ENCODE measurements at places on chromosomes 2 and 18. TPM values are rescaled to one million over a fixed set of nuclear protein-coding genes. Genes with fewer than 3 reads are reported as not detected.

DNA sequence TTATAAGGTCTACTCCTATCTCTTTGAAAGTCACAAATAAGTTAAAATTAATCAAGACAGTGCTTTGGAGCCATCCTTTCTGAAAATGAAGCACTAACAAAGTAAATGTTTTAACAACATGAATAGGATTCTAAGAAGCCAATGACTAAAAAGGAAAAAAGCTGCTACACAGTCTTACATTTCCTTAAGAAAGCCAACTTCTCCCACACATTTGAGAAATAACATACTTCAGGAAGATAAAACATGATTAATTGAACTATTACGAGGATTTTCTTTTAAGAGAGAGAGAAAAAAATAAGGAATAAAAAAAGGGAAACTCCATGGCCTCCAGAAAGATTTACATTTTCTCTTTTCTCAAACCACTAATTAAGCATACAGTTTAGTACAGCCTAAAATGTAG is 113.1 kb downstream of the GCA start:
- no peaks in the 10 kb centered on the region for H3K36me3 ChIP-seq
- H3K4me3 ChIP-seq: no peak overlapping the region
- no peaks in the 10 kb centered on the region for H3K27me3 ChIP-seq

- H3K27me3 ChIP-seq: no peaks in the 10 kb centered on the region
- no peak overlapping the region for H3K4me3 ChIP-seq
- DNase-seq: no peak
Observed at GRCh38 chr2:121043827-121044222, 241.2 kb downstream of the TFCP2L1 start.

GRCh38 chr2:42910645-42911405 is 118.4 kb upstream of the HAAO start:
- H3K36me3 ChIP-seq: no peaks in the 10 kb centered on the region
- H3K27ac ChIP-seq: no peak overlapping the region
- no peak overlapping the region for H3K4me3 ChIP-seq
- peaks cover 2% of the 10 kb centered on the region for H3K27me3 ChIP-seq
- H3K4me1 ChIP-seq: peaks cover 3% of the 10 kb centered on the region

DNA sequence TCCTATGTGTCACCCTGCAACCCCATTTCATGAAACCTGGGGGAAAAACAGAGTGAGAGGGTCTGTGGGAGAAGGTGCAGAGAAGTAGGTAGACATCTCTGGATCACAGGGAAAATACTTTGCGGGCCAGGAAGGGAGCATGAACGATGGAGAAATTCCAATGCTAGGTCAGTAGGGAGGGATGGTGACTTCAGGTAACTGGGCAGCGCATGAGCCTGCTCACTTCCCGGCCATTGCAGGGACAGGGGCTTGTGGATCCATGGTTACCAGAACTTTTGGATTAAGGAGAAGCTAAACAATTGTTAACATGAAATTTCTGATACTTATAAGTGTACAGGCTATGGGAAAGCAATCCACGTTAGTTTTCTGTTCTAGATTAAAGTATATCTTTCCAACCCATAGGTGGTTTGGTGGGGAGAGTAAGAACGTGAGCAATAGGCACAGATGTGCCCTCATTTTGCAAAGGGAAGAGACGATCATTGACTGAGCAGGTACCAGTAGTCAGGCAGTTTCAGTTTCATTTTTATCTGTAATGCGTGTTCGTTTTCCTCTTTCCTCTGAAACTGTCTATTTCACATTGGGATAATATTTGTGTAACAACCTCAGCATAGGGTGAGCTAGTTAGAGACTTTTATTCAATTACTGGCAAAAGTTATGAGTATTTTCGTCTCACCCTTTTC is 65.0 kb downstream of the NYAP2 start:
- peaks cover 20% of the 10 kb centered on the region for H3K4me1 ChIP-seq
- H3K36me3 ChIP-seq: no peaks in the 10 kb centered on the region
- H3K27ac ChIP-seq: peak overlapping the region; percentile 84
- DNase-seq: peak; percentile 33

Gene CABYR
- total RNA-seq: 1.3 TPM

DNA sequence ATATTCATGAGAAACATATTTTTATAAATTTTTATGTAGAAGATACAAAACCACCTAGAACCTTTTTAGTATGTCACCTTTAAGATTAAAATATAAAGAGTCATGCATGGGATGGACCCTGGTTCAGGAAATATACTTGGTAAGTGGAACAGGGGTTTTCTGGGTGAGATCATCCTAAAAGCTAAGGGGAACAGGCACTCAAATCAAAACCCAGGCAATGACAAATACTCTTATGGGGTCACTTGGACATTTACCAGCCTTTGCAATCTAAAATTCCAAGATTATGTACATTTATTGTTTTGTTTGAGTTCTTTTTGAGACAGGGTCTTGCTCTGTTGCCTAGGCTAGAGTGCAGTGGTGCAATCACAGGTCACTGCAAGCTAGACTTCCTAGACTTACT is 65.8 kb downstream of the SGPP2 start:
- no peaks in the 10 kb centered on the region for H3K36me3 ChIP-seq
- no peaks in the 10 kb centered on the region for H3K27me3 ChIP-seq

- H3K4me1 ChIP-seq: no peaks in the 10 kb centered on the region
- no peak for DNase-seq
- peaks cover 6% of the 10 kb centered on the region for H3K27me3 ChIP-seq
- no peak overlapping the region for H3K4me3 ChIP-seq
- H3K36me3 ChIP-seq: no peaks in the 10 kb centered on the region
- H3K27ac ChIP-seq: no peak overlapping the region
Observed at GRCh38 chr18:63606526-63606925, 19.4 kb downstream of the SERPINB13 start.

- H3K36me3 ChIP-seq: no peaks in the 10 kb centered on the region
- H3K27me3 ChIP-seq: peaks cover 11% of the 10 kb centered on the region
- no peak for DNase-seq
- no peaks in the 10 kb centered on the region for H3K4me1 ChIP-seq
- no peak overlapping the region for H3K4me3 ChIP-seq
Observed at GRCh38 chr2:205752296-205752820, 70.1 kb downstream of the NRP2 start.

DNA sequence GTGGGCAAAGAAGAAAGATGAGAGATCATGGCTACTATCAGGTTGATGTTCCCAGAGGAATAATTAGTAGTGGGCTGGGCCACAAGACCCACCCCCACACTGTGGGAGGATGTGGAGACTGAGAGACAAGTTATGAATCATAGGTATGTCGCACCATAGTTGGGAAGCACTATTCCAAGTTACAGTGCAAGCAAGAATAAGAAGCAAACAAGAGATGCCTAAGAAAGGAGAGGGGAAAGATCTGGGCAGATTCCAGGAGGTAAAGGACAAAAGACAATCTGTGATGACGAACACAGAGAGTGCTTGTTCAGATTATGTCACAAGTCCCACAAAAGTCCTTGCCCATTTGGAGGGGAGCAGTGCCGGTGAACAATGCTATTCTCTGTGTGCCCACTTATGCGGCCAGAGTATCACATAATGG is 56.6 kb downstream of the FAM228A start:
- no peaks in the 10 kb centered on the region for H3K27me3 ChIP-seq
- no peak for DNase-seq
- H3K36me3 ChIP-seq: peaks cover 5% of the 10 kb centered on the region
- no peak overlapping the region for H3K27ac ChIP-seq
- no peaks in the 10 kb centered on the region for H3K4me1 ChIP-seq
- H3K4me3 ChIP-seq: no peak overlapping the region

DNA sequence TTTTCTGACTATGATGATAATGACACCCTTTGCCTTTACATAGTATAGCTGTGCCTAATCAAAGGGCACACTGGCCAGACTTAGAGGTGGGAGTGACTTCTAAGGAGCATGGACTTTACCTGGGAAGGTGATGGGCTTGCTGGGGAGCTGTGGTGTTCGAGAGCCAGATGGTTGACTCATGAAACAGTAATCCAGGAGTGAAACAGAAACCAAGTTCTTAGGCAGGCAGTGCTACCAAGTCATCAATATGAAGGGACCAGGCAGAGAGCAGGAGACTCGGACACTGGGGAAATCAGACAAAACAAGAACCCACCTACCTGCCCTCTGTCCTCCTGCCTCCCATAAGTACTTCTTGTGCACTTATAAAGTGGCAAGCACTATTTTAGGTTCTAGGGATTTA is 430.4 kb downstream of the DLGAP1 start:
- H3K4me3 ChIP-seq: no peak overlapping the region
- no peaks in the 10 kb centered on the region for H3K4me1 ChIP-seq
- no peak overlapping the region for H3K27ac ChIP-seq
- H3K27me3 ChIP-seq: no peaks in the 10 kb centered on the region
- no peaks in the 10 kb centered on the region for H3K36me3 ChIP-seq

Gene GCG
- total RNA-seq: not detected

- peak overlapping the region; percentile 62 for H3K27ac ChIP-seq
- peak; percentile 44 for DNase-seq
- H3K4me3 ChIP-seq: no peak overlapping the region
- H3K4me1 ChIP-seq: peaks cover 18% of the 10 kb centered on the region
- no peaks in the 10 kb centered on the region for H3K27me3 ChIP-seq
Observed at GRCh38 chr18:79574938-79575525, 104.6 kb upstream of the CTDP1 start.

- no peak overlapping the region for H3K27ac ChIP-seq
- H3K4me1 ChIP-seq: no peaks in the 10 kb centered on the region
- no peaks in the 10 kb centered on the region for H3K27me3 ChIP-seq
- no peak for DNase-seq
Observed at GRCh38 chr2:50975546-50975945, 56.4 kb downstream of the NRXN1 start.

DNA sequence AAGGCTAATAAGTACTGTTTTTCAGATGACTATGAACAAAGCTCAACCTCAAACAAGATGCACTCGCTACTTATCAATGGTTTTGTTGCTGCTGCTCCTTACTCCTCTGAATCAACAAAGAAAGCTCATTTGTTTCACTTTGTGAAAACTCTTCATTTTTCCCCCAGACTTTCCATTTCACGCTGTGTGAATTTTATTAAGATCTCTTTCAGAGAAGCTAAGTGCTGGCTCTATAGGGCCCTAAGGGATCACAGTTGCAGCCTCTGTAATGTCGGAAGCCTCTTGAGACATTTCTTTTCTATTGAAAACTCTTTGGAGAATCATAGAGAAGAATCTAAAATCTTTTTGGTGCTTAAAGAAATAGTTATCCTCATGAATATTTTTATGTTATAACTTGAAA is 209.8 kb downstream of the CD226 start:
- DNase-seq: no peak
- H3K36me3 ChIP-seq: no peaks in the 10 kb centered on the region
- H3K27me3 ChIP-seq: no peaks in the 10 kb centered on the region
- no peaks in the 10 kb centered on the region for H3K4me1 ChIP-seq
- H3K4me3 ChIP-seq: no peak overlapping the region
- no peak overlapping the region for H3K27ac ChIP-seq

GRCh38 chr2:28055325-28055970 is 164.9 kb downstream of the BABAM2 start:
- H3K4me1 ChIP-seq: peaks cover 19% of the 10 kb centered on the region
- H3K4me3 ChIP-seq: no peak overlapping the region
- no peak for DNase-seq
- H3K27ac ChIP-seq: no peak overlapping the region
- peaks cover 20% of the 10 kb centered on the region for H3K36me3 ChIP-seq
- H3K27me3 ChIP-seq: no peaks in the 10 kb centered on the region

DNA sequence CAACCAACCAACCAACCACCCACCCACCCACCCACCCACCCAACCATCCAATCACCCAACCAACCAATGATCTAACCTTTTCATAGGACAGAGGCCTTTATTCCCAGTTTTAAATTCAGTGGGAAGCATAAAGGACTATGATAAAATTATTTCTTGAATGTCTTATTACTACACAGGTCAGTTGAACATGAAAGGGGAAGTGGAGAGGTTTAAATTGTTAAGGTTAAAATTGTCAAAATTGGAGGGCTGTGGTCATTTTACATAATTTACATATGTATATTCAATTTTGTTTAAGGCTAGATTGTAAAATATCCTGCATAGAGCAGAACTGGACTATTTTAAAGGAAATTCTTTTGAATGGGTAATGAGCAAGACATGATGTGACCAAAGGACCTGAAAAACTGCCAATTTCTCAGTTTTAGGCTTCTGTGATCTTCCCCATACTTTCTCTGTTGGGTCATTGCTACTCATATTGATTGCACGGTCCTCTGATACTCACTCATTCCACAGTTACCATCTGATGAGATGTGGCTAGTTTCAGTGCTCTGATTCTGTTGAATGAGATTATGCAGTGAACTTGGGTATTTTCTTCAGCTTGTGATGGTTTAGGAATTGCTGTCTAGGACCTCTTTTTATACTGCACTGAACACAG is 127.4 kb downstream of the PLCL1 start:
- no peak for DNase-seq
- no peak overlapping the region for H3K27ac ChIP-seq
- H3K4me3 ChIP-seq: no peak overlapping the region
- H3K27me3 ChIP-seq: no peaks in the 10 kb centered on the region

GRCh38 chr18:2641638-2642037 is 13.9 kb upstream of the SMCHD1 start:
- peaks cover 21% of the 10 kb centered on the region for H3K36me3 ChIP-seq
- H3K4me3 ChIP-seq: peak overlapping the region; percentile 59
- H3K4me1 ChIP-seq: peaks cover 56% of the 10 kb centered on the region
- no peaks in the 10 kb centered on the region for H3K27me3 ChIP-seq
- peak; percentile 48 for DNase-seq

DNA sequence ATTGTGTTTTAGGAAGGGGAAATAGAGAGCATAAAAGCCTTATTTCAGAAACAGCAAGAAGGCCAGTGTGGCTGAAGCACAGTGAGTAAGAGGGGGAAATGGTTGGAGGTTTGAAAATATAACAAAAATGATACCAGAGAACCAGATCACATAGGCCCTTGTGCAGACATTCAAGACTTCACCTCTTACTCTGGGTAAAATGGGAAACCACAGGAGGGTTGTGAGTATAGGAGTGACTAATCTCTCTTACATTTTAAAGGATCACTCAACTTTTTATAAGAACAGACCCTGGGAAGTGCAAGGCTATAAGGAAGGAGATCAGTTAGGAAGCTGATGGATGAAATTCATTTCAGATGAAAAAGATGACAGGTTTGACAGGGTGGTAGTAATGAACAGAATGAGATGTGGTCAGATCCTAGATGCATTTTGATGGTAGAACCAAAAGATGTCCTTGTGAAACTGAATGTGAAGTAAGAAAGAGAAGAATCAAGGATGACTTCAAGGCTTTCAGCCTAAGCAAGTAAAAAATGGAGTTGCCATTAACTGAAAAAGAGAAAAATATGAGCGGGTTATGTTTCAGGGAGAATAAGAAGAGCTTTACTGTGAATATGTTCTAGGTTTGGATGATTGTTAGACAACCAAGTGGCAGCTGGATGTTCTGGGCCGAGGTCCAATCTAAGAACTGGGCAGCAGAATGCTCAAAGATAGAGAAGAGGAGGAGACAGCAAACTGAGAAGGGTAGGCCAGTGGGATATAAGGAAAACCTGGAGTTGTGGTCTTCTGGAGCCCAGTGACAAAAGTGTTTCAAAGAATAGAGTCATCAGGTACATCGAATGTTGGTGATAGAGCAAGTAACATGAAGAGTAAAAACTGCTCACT is 65.1 kb downstream of the USP40 start:
- peaks cover 32% of the 10 kb centered on the region for H3K36me3 ChIP-seq
- peaks cover 18% of the 10 kb centered on the region for H3K4me1 ChIP-seq
- no peaks in the 10 kb centered on the region for H3K27me3 ChIP-seq
- DNase-seq: no peak
